ENCODE measurements at places on chromosomes 5 and 9.

DNA sequence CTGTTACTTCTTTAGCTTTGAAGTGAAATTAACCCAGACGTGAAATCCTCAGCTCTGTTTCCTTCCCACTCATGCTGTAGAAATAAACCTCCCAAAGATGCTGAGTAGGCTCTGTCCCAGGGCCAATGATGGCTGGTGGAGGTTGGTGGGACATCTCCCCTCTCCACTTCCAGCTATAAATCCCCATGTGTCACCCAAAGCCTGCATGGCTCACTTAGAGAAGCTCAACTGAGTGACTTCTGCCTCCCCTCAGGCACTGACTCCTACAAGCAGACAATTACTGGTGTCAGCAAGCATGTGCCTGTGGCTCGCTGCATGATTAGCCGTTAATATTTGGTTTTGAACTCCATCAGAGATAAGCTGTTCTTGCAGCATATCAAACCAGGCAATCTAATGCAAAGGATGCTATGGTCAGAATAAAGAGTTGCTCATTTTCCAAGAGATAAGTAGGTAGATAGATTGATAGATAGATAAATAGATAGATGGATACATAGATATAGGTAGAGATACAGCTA, 569.5 kb upstream of the WWC1 start:
- H3K4me3 ChIP-seq = no peak overlapping the region
- no peak for DNase-seq
- no peaks in the 10 kb centered on the region for H3K36me3 ChIP-seq
- H3K27me3 ChIP-seq = peaks cover 3% of the 10 kb centered on the region
- peaks cover 1% of the 10 kb centered on the region for H3K4me1 ChIP-seq

- peaks cover 11% of the 10 kb centered on the region for H3K4me1 ChIP-seq
- H3K4me3 ChIP-seq = peak within 1 kb of the TSS; percentile 44
- H3K27ac ChIP-seq = no peak within 1 kb of the TSS
Measured at GRCh38 chr5:176629853-176630680, at the start of the genes EIF4E1B and SNCB. TSS of gene EIF4E1B (plus strand) at chr5:176630675. CDS start at chr5:176642788, 12,113 bp downstream. TSS of gene SNCB (minus strand) at chr5:176630534. CDS start at chr5:176629654, 880 bp downstream.

DNA sequence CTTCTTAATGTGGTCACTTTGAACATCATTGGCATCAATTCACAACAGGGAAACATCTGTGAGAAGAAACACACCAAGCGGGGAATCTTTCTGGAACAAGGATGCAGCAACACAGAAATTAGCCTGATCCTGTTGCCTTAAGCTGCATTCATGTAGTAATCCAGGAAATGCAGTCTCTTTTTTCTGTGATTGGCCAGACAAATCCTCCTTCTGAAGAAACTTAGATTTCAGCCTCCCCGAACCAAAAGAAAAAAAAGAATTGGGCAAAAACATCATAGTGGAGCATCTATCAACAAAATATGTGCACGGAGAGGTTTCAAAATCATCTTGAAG, 7.2 kb upstream of the XPA start:
- DNase-seq = no peak
- no peaks in the 10 kb centered on the region for H3K36me3 ChIP-seq
- no peak overlapping the region for H3K4me3 ChIP-seq
- H3K4me1 ChIP-seq = peaks cover 28% of the 10 kb centered on the region

GRCh38 chr5:37184748-37185364, 64.3 kb downstream of the CPLANE1 start:
- H3K36me3 ChIP-seq = peaks cover 8% of the 10 kb centered on the region
- no peak overlapping the region for H3K4me3 ChIP-seq
- DNase-seq = no peak
- H3K27me3 ChIP-seq = no peaks in the 10 kb centered on the region

GRCh38 chr5:93512799-93513198, 68.2 kb downstream of the NR2F1-AS1 start:
- H3K4me3 ChIP-seq = no peak overlapping the region
- no peaks in the 10 kb centered on the region for H3K4me1 ChIP-seq
- H3K27me3 ChIP-seq = no peaks in the 10 kb centered on the region
- no peaks in the 10 kb centered on the region for H3K36me3 ChIP-seq

- no peak overlapping the region for H3K27ac ChIP-seq
- no peak for DNase-seq
- no peak overlapping the region for H3K4me3 ChIP-seq
Measured at GRCh38 chr9:722388-722980, 119.0 kb upstream of the DMRT1 start.

DNA sequence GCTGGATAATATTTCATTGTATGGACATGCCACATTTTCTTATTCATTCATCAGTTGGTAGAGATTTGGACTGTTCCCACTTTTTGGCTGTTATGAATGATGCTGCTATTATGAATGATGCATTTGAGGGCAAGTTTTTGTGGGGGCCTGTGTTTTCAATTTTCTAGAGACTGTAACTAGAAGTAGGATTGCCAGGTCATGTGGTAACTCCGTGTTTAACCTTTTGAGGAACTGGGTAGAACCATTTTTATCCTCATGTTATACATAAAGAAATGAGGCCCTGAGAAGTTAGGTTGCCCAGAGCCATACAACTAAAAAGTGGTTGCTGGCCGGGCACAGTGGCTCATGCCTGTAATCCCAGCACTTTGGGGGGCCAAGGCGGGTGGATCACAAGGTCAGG, 22.4 kb upstream of the STRBP start:
- H3K4me1 ChIP-seq = no peaks in the 10 kb centered on the region
- H3K4me3 ChIP-seq = no peak overlapping the region
- DNase-seq = no peak

- no peaks in the 10 kb centered on the region for H3K4me1 ChIP-seq
- no peaks in the 10 kb centered on the region for H3K36me3 ChIP-seq
- H3K27me3 ChIP-seq = no peaks in the 10 kb centered on the region
- no peak overlapping the region for H3K27ac ChIP-seq
Measured at GRCh38 chr5:92991581-92992067, 589.4 kb downstream of the NR2F1-AS1 start.

- H3K4me1 ChIP-seq = no peaks in the 10 kb centered on the region
- no peak for DNase-seq
- no peaks in the 10 kb centered on the region for H3K36me3 ChIP-seq
- peaks cover 61% of the 10 kb centered on the region for H3K27me3 ChIP-seq
Measured at GRCh38 chr5:54175-54730, 37.7 kb upstream of the PLEKHG4B start.

DNA sequence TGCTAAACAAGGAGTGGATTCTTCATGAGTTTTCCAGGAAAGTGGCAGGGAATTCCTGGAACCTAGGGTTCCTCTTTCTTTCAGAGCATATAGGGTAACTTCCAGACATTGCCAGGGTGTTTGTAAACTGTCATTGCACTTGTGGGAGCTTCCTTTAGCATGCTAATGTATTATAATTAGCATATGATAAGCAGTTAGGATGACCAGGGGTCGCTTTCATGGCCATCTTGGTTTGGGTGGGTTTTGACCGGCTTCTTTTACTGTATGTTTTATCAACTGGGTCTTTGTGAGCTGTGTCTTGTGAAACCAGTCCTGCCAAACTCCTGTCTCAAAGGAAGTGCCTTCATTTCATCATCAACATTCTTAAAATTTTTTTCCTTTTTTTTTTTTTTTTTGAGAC, 11.9 kb upstream of the MELK start:
- no peak for DNase-seq
- no peak overlapping the region for H3K4me3 ChIP-seq
- no peaks in the 10 kb centered on the region for H3K36me3 ChIP-seq
- no peak overlapping the region for H3K27ac ChIP-seq
- no peaks in the 10 kb centered on the region for H3K27me3 ChIP-seq

DNA sequence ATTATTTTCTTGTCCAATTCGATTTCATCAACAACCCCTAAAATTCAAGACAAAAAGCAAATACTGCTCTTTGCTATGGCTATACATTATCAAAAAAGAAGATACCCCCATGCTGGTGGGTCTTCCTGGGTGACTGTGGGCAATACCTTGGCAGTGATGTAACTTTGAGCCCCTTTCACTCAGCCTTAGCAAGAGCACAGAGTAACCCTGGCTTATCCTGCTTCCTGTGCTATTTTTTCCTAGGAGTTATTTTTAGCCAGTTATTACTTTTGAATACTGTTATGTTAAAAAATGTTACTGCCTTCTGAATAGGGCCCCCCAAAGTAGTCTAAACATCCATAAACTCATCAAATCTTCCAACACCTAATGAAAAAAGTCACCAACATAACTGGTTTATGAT, 145.6 kb upstream of the TSLP start:
- H3K4me1 ChIP-seq = no peaks in the 10 kb centered on the region
- DNase-seq = no peak
- H3K27ac ChIP-seq = no peak overlapping the region
- H3K36me3 ChIP-seq = no peaks in the 10 kb centered on the region
- H3K4me3 ChIP-seq = no peak overlapping the region
- peaks cover 6% of the 10 kb centered on the region for H3K27me3 ChIP-seq

DNA sequence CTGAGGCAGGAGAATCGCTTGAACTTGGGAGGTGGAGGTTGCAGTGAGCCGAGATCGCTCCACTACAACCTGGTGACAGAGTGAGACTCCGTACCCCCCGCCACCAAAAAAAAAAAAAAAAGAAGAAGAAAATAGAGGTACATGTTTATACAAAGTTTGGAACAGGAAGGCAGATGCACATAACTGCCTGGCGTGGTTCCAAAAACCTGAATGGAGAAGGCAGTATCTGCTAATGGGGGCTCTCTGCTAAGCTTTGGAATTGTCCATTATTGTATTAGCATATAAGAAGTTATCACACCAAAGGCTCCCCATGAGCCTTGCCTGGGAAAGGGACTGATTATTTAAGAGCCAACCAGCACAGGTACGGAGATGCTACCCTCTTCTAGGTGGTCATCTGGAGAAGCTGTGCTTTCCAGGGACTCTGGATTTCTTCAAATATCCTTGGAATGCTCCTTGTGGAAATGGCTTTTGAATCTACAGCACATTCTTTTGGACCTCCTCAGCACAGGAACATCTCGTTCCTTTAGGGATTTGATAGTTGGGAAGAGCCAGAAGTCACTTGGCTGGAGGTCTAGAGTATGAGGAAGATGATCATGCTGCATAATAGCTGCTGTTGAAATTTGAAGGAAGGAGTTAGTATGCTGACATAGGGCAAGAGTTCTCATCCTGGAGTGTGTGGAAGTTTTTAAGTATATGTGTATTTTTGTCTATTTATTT, 42.5 kb upstream of the ABCA1 start:
- no peaks in the 10 kb centered on the region for H3K36me3 ChIP-seq
- peaks cover 8% of the 10 kb centered on the region for H3K4me1 ChIP-seq
- H3K27me3 ChIP-seq = peaks cover 48% of the 10 kb centered on the region

- H3K36me3 ChIP-seq = no peaks in the 10 kb centered on the region
- no peaks in the 10 kb centered on the region for H3K27me3 ChIP-seq
- DNase-seq = no peak
Measured at GRCh38 chr9:110187126-110187525, 20.8 kb downstream of the C9orf152 start.

DNA sequence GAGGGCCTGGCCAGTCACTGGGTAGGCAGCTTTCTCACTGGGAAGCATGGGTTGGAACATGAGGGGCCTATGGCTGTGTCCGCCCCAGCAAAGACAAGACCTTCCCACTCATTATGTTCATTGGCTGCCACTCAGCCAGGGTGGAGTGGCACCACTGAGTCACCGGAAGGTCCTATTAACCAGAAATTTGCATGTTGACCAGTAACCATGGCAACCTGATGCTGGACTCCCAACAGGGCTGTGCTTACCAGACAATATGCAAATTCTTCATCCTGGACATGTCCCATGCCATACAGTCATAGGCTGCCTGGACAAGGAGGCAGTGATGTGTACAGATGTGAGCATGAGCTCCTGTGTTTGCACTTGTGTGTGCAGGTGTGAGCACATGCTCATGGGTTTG, 66.7 kb downstream of the PSD2 start:
- no peaks in the 10 kb centered on the region for H3K36me3 ChIP-seq
- no peaks in the 10 kb centered on the region for H3K4me1 ChIP-seq
- H3K4me3 ChIP-seq = no peak overlapping the region
- DNase-seq = no peak

GRCh38 chr9:121670431-121670830, 19.0 kb downstream of the DAB2IP start:
- no peak overlapping the region for H3K27ac ChIP-seq
- H3K4me1 ChIP-seq = no peaks in the 10 kb centered on the region
- no peaks in the 10 kb centered on the region for H3K36me3 ChIP-seq
- peaks cover 11% of the 10 kb centered on the region for H3K27me3 ChIP-seq
- no peak overlapping the region for H3K4me3 ChIP-seq

DNA sequence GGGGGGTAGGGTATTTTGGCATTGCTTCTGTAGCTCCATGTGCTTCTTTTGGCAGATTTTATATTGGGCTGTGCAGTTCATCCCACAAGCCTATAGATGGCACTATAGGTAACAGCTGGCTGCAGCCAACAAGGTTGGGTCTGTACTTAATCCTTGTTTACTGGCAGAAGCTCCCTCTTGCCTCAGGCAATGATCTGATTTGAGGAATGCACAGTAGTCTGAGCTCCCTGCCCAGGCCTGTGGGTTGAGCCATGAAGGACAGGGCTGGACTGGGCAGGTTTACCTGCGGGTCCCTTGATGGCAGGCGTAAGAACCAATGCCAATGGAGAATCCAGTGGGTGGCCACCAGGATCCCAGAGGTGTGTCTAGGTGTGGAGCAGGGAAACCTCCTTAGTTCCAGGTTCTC, 11.7 kb upstream of the OR1J2 start:
- no peak overlapping the region for H3K27ac ChIP-seq
- H3K27me3 ChIP-seq = peaks cover 12% of the 10 kb centered on the region
- DNase-seq = no peak
- peaks cover 9% of the 10 kb centered on the region for H3K36me3 ChIP-seq

DNA sequence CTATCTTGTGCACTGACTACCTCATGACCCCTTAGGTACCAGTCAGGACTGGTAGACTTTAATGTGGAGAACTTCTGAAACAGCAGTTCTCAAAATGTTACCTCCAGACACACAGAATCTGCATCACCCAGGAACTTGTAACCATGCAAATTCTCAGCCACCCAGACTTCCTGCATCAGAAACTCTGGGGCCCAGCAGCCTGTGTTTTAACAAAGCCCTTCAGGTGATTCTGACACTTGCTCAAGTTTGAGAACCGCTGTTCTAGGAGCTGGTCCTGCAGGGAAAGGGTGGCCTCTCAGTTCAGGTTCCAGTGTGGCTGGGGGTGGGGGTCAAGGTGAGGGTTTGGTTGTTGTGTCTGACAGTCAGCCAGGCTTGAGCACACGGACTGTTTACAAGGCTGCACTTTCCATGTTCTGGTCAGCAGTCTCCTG, 28.4 kb downstream of the ZFP62 start:
- H3K27ac ChIP-seq = peak overlapping the region; percentile 99
- H3K4me3 ChIP-seq = peak overlapping the region; percentile 98
- peak; percentile 45 for DNase-seq
- H3K36me3 ChIP-seq = peaks cover 40% of the 10 kb centered on the region

DNA sequence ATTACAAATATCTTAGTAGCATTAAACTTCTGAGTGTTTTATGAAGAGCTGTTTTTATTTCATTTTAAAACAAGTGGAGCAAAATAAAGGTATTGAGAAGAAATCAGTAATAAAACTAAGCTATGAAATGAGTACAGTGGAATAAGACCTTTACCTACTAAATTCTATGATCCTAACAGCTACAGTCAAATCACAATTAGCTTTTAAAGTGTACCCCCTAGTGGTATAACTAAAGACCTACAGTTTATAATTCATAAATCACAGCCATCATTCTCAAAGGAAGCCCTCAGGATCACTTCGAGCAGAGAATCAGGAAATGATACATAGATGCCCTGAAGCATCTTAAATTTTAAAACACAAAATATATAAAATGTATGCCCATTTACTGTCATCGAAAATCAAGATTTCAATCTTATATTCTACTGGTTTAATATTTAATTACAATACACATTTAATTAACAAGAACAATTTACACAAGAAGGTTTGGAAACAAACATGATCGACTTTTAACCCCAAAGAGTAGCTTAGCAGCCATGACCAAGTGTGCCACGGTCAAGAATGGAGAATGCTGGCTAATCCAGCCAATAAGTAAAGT, 12.3 kb downstream of the CCNH start:
- peaks cover 33% of the 10 kb centered on the region for H3K4me1 ChIP-seq
- peaks cover 39% of the 10 kb centered on the region for H3K36me3 ChIP-seq
- H3K27ac ChIP-seq = no peak overlapping the region
- no peaks in the 10 kb centered on the region for H3K27me3 ChIP-seq
- no peak overlapping the region for H3K4me3 ChIP-seq

GRCh38 chr5:61654876-61655275, 322.8 kb downstream of the ZSWIM6 start:
- peaks cover 7% of the 10 kb centered on the region for H3K27me3 ChIP-seq
- H3K4me1 ChIP-seq = peaks cover 3% of the 10 kb centered on the region
- H3K36me3 ChIP-seq = no peaks in the 10 kb centered on the region
